Fibroblast of skin of left quadriceps (primary cell): ENCODE measurements at places on chromosomes 12 and 14.

DNA sequence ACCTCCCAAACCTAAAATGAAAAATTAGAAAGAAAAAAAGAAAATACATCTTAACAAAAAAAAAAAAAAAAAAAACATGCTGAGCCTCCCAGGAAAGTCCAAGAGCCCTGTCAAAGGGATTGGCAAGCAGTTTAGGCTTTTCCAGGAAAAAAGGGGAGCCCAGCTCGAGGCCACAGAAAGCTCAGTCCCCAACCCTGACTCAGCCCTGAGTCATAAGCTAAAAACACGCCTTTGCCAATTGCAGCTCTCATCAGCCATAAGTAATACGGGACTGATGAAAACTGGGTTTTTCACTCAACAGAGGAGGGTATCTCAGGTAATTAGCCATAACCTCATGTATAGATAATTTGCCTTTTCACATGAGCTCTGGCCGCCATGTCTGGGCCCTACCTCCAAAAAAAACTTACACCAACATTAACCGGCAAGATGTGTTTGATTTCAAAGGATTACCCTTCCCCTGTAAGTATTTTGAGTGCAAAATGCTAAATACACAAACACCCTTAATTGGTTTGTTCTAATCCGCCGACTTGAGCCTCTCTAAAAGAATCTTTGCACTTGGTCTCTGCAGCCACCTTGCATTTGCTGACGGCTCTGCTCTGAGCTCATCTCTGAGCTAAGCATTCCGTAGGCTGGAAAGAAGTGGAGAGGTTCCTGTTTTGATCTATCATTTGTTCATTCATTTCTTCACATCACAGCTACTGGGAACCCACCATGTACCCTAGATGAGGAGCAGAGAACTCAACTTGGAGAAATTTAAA lies 319.2 kb downstream of the BCL11B start:
- peak; percentile 79 for DNase-seq

DNA sequence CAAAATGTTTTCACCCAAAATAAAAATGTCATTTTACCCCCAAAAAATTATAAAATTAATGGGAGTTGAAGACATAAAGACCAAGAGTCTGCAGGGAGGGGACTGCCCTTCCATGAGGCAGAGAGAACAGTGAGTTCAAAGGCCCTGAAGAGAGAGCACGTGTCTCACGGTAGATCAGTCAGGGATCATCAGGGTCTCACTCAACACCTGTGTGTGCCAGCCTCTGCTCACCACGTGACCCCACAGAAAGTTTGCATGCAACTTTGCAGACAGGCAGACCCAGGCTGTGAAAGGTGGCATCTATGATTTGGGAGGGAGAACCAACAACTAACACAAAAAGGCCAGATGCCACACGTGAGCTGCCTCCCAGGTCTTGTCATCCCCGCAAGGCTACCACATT lies 33.1 kb downstream of the CLMN start:
- DNase-seq, result no peak

GRCh38 chr14:95222151-95222631 lies 64.9 kb upstream of the DICER1 start:
- DNase-seq, result peak; percentile 55

- no peak for DNase-seq
Measured at GRCh38 chr14:76274324-76274723, 101.6 kb upstream of the ESRRB start.

GRCh38 chr14:51616724-51617409 lies 34.8 kb upstream of the FRMD6 start:
- DNase-seq, result peak; percentile 88

- DNase-seq, result no peak
Measured at GRCh38 chr12:120678572-120678971, 8.4 kb upstream of the MLEC start.

- no peak for DNase-seq
Measured at GRCh38 chr14:79375356-79375755, 835.9 kb downstream of the DIO2 start.

DNA sequence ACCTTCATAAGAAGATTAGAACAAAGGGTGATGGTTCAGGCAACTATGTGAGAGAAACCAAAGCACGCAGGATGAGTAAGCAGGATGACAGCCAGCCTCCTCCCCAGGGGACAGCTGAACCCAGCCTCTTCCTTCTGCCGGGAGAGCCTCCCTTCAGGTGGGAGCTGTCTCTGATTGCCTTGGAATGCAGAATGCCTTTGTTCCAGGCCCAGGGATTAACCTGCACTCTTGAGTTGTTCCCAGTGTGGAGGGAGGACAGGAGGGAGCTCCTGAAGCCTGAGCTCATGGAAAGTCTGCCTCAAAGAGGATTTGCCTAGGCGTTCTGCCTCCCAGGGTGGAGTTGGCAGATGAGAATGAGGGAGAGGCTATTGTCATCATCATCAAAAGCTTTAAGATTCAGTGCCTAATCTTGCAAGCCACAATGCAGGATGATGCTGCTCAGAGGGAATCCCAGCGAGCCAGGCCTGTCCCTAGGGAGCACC lies 3.6 kb upstream of the KRT6A start:
- DNase-seq, result peak; percentile 46

DNA sequence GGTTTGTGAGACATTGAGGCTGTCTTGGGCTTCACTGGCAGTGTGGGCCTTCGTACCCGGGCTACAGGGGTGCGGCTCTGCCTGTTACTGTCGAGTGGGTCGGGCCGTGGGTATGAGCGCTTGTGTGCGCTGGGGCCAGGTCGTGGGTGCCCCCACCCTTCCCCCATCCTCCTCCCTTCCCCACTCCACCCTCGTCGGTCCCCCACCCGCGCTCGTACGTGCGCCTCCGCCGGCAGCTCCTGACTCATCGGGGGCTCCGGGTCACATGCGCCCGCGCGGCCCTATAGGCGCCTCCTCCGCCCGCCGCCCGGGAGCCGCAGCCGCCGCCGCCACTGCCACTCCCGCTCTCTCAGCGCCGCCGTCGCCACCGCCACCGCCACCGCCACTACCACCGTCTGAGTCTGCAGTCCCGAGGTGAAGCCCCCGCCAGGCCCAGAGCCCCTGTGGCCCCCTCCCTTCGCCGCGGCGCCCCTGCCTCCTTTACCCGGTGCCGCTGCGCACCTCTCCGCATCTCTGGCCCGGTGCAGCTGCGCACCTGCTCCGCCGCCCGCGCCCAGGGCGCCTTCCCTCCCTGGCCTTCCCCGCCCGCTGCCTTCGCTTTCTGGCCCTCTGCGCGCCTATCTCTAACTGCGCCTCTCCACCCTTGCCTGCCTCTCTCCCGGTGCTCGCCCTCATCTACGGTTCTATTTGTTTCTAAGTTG lies at the start of gene ENO2:
ENO2 (plus strand) TSS at position 335 of the 701 bp plus-strand sequence. CDS start 1,253 bp downstream, outside the sequence.
- DNase-seq, result no peak

DNA sequence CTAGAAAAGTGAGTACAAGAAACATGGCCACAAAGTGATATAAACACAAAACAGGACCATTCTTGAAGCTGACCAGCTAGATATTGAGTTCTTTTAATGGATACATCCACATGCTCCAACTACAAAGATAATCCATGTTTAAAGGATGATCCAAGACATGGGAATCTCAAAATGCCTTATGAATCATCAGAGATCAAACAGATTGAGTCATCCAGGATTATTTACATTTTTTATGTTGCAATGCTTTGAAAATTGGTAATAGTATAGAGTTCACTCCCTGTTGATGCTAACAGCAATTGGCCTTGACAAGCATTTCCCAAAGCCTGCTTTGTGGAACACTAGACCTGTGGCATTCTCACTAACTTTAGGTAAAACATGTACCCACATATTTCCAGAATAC lies 293.0 kb upstream of the TBX3 start:
- DNase-seq, result peak; percentile 66

DNA sequence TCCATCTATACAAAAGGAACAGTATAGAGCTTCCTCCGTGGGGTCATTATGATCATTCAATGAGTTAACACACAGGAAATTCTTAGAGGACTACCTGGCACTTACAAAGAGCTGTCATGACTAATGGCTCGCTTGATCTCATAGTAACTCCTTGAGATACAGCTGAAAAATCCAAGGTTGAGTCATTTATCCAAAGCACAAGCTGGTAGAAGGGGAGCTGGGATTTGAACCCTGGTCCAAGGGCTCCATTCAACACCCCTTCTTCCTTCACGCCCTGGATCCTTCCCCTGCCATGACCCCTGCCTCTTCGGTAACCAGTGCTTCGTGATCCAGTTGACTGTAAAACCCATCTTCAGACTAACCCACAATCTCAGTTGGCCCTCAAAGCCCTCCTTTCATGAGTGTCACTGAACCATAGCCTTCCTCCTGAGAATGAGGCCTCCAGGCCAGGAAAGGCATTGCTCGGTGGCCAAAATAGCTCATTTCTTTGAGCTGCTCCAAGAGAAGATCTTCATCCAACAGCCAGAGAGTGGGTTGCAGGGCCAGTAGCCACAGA lies 7.8 kb downstream of the ZFP36L1 start:
- DNase-seq, result no peak

GRCh38 chr14:101062601-101063000 lies 159.1 kb upstream of the RTL1 start:
- peak; percentile 13 for DNase-seq

- no peak for DNase-seq
Measured at GRCh38 chr14:66087231-66087630, 398.9 kb upstream of the CCDC196 start.

- DNase-seq, result no peak
Measured at GRCh38 chr12:76356071-76356470, 7.9 kb upstream of the BBS10 start.

DNA sequence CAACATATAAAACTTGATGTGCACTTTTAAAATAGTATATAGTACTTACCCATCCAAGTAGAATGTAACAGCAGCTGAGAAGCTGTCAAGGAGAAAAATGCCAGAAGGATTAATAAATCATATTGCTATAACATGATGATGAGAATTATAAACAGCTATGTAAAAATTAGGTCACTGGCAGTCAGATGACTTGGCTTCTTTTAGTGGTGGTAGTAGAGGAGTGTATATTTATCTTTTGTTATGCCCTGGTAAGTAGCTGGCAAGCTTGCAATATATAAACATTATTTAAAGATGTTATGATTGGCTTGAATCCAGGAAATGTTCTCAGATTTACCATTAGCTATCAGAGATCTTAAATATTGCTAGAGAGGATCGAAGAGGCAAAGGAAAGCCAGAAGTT lies 471.0 kb upstream of the MGAT4C start:
- peak; percentile 40 for DNase-seq

GRCh38 chr14:38063711-38064320 lies 143.9 kb upstream of the SSTR1 start:
- DNase-seq, result no peak

DNA sequence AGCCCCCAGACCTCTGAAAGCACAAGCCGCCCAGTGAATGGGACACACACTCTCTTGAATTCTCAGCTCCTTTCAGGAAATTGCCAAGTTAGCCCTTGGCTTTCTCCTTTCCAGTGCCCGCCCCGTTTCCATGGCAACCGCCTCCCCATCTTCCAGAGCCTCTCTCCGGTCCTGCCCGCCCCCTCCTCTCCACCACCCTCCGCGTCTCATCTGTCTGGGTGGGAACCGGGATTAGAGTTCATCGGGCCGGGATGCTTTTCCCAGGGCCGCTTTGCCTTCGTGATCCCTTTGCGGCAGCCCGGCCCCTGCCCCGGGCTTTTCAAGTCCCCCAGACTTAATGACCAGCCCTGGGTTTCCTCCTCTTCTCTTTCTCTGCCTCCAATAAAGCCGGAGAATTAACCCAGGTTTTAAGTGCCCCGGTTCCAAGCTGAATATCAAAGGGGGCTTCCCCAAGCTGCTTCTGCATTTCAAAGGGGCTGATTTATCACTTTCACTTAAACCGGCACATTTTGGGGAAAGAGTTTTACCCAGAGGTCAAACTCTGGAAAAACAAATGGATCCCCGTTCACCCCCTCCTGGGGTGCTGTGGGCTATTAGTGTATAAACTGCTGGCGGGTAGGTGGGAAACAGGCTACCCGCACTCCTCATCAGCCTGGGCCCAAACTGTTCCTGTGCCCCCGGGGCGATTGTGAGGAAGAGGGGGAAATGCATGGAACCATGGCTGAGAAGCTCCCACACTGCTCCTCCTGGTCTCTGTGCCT lies 101.7 kb downstream of the ZFP36L1 start:
- DNase-seq, result no peak

GRCh38 chr12:113052326-113052725 lies 4.2 kb upstream of the DTX1 start:
- DNase-seq, result no peak

- no peak for DNase-seq
Measured at GRCh38 chr14:50534997-50535396, 2.6 kb upstream of the MAP4K5 start.

DNA sequence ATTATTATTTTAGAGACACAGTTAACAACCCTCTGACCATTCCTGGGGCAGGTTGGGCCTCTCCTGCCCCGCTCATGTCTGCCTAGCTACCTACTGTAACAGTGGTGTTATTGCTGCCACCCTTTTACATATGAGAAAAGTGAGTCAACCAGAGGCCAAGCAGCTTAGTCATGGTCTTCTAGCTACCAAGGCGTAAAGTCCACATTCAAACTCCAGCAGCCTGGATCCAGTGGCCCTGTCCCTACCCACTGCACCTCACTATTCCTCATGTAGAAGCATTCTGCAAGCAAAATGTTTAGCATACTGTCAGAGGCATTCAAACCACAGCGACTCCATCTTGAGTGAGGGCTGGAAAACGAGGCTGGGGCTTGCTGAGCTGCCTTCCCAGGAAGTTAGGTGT lies 95.8 kb downstream of the SLC15A4 start:
- no peak for DNase-seq

GRCh38 chr12:124536641-124537040 lies 30.8 kb downstream of the NCOR2 start:
- no peak for DNase-seq

DNA sequence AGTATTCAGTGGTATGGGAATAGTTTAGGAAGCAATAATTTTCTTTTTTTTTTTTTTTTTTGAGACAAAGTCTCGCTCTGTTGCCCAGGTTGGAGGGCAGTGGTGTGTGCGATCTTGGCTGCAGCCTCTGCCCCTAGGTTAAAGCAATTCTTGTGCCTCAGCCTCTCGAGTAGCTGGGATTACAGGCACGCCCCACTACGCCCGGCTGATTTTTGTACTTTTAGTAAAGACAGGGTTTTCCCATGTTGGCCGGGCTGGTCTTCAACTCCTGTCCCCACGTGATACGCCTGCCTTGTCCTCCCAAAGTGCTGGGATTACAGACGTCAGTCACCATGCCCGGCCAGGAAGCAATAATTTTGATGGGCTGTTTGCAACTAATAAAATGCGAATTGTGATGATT lies 62.1 kb downstream of the ATG14 start:
- no peak for DNase-seq

DNA sequence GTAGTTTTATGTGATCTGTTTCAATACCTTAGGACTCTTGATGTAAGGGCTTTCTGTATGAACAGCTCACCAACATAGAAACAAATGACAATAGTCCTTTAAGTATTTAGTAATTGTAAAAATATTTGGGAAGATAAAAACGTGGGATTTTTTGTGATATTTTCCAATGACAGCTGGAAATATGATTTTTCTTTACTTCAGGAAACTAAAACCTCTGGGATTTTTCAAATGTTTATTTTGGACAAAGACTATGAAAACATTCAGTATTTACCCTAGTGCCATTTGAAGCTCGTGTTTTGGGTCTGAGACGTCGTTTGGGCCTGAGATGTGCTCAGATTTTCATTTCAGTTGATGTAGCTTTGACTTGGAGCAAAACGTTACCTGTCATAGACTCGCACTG lies 240.0 kb downstream of the BMP4 start:
- no peak for DNase-seq
